ENCODE measurements at places on chromosomes 6 and 20.

DNA sequence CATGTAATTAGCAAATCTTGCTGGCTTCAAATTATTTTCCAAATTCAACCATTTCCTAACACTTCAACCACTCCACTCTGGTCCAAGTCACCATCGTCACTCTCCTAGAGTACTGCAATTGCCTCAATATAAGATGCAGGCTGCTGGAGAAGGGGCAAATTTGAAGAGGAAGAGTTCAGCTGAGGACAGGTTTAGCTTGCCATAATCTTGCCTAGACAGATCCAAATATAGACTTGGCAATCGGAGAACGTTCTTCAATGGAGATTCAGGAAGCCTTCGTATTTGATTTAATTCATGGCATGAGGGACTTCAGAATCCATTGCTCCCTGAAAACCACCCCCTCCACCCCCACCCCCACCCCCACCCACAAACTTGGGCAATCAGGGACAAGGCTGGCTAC is 15.4 kb upstream of the KHDC1L start:
- no peak for DNase-seq

DNA sequence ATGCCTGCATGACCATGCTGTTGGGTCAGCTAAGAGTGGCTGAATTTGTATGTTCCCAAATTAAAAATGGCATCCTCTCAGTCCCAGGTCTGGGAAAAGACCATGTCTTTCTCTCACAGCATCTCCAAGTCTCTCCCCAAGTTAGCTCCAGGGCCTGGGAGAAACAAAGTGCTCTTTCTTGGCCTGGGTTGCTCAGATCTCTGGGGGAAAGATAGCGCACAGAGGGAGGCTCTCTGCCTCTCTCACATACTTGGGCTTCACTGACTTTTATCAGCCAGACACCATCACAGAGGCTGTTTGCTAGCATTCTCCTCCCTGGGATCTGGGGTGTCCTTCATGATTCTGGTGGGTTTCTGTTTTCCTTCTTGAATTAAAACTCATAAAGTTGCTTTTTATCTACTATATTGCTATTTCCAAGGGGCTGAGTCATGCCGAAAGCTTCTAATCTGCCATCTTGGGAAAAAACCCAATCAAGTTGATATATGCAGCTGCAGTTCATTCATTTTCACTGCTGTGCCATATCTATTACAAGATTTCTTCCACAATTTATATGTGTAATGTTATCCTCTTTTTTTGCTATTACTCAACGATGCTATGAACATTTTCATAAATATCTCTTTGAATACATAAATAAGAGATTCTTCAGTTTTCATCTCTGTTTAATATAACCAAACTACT is 190.2 kb downstream of the MOXD1 start:
- DNase-seq, result no peak

GRCh38 chr20:5652626-5653553 is 97.3 kb upstream of the SHLD1 start:
- DNase-seq, result no peak

GRCh38 chr6:19734519-19734918 is 102.7 kb upstream of the ID4 start:
- no peak for DNase-seq

All from globus pallidus (tissue), 1 donor.